ENCODE measurements at places on chromosomes 4 and X. TPM values are rescaled to one million over a fixed set of nuclear protein-coding genes. Genes with fewer than 3 reads are reported as not detected.

- no peak for DNase-seq
These were observed 40.4 kb upstream of the PCDH18 start for GRCh38 chr4:137572647-137573046.

GRCh38 chr4:94453391-94453963, 1.7 kb downstream of the PDLIM5 start:
- no peak for DNase-seq

- DNase-seq = no peak
These were observed 34.1 kb upstream of the GUCY1B1 start for GRCh38 chr4:155724731-155725130.

DNA sequence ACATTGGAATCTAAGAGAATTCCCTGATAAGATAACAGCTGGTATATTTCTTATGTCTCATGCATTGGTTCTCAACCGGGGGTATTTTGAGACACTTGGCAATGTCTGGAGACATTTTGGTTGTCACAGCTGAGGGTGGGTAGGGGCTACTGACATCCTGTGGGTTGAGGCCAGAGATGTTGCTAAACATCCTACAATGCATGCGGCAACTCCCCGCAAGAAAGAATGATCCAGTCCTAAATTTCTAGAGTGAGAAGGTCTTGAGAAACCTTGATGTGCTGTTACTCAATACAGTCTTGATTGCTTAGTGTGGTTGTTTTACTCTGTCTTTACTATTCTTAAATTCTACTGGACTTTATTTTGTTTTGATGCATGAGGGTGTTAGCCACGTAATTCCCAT, 287.2 kb downstream of the FRMPD4 start:
- no peak for DNase-seq

- no peak for DNase-seq
These were observed 136.1 kb downstream of the MAD2L1 start for GRCh38 chr4:119930546-119930945.

- DNase-seq = no peak
These were observed 115.3 kb downstream of the PRSS12 start for GRCh38 chr4:118237531-118237930.

DGKQ gene
- 9.3 TPM for total RNA-seq

NUDT11 gene
- 1.9 TPM for total RNA-seq

ESX1 gene
- total RNA-seq = not detected

Data from activated CD4-positive, alpha-beta T cell treated with anti-CD3 and anti-CD28 coated beads for 36 hours (primary cell).